ENCODE measurements at places on chromosomes 13 and 19.

- no peak for DNase-seq
Measured at GRCh38 chr19:11410682-11411081, 8.4 kb downstream of the RGL3 start.

- DNase-seq, result no peak
Measured at GRCh38 chr13:109332506-109333499, 453.6 kb downstream of the IRS2 start.

DNA sequence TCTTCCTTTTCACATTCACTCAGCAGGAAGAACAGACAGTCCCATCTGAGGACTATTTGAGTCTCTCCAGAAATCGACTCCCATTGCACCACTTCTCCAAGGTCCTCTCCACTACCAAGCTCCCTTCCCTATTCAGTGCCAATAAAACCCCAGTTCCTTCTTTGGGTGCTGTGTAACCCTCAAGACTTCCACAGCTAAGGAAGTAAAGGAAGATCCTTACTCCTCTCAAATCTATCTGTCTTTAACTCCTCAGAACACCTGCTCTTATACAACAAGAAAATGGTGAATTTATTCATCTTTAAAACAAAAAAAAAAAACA lies 29.2 kb upstream of the TM9SF2 start:
- no peak for DNase-seq

GRCh38 chr13:31101472-31102170 lies 60.1 kb downstream of the HSPH1 start:
- DNase-seq, result no peak

DNA sequence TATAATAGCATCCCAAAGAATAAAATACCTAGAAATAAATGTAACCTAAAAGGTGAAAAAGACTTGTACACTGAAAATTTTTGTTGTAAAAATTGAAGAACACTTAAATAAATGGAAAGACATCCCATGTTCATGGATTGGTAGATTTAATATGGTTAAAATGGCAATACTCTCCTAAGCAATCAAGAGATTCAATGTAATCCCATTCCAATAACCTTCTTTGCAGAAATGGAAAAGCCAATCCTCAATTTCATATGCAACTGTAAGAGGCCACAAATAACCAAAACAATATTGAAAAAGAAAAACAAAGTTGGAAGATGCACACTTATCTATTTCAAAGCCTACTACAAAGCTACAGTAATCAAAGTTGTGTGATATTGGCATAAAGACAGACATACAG lies 17.7 kb downstream of the DZIP1 start:
- no peak for DNase-seq

Measured in stimulated activated CD4-positive, alpha-beta T cell treated with anti-CD3 and anti-CD28 coated beads, Interleukin-12 subunit alpha, Interleukin-12 subunit beta, amount 100 ng/mL, for 48 hours (primary cell).